ENCODE measurements at places on chromosomes 7 and 10.

DNA sequence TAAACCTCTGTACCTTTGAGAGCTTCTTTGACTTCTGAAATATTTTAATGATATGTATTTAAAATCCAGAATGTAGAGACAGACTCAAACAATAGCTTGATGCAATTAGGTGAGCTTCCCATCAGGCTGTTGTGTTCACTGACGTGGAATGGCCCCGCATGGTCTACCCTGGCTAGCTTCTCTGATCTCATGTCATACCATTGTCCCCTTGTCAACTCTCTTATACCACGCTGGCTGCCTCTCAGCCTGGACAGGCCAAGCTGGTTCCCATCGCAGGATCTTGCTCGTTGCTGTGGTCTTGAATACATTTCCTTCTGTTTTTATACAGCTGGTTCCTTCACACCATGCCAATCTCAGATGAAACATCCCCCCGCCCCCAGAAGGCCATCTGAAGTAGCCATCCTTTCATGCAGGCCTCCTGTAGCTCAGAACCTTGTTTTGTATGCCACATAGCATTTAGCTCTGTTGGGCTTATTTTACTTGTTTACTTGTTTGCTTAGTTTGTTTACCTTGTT lies 84.2 kb downstream of the FANK1 start:
- DNase-seq: no peak

- DNase-seq: no peak
Observed at GRCh38 chr7:41590986-41591385, 111.9 kb downstream of the INHBA start.

GRCh38 chr10:105243381-105243780 lies 602.3 kb downstream of the SORCS3 start:
- no peak for DNase-seq

- DNase-seq: no peak
Observed at GRCh38 chr7:5690931-5691473, 90.5 kb downstream of the RNF216 start.

DNA sequence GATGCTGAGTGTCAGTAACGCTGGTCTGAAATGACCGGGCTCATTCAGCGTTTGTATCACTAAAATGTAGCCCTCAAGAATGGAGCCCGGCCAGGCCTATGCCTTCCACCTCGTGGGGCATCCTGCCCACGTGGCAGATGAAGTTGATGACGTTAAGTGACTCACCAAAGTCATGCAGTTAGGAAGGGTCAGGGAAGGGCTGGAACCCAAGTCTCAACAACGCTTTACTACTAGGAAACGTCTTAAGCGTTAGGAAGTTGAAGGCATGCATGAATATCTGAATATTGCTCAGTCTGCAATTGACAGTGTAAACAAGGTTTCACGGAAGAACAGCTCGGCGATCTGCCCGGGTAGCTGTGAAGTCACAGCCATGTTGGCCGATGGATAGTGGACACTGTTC lies 14.0 kb upstream of the UBE3C start:
- DNase-seq: no peak

- no peak for DNase-seq
Observed at GRCh38 chr7:96647733-96648132, 61.9 kb downstream of the SEM1 start.

DNA sequence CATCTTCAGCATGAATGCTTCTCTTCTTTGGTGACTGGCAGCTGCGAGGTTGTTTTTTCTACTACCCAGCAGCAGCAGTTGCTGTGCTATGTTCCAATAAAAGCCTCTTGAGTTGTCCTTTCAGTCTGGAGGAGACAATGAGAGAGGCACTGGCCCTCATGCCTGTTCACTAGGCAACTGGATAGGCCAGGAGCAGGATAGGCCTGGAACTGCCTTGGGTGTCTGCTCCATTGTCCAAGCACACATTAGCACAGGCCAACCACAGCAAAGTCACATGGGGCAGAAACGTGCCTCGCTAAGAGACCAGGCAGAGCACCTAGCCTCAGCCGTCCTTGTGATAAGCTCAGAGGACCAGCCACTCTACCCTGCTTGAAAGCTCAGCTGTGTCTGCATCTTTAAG lies 76.9 kb upstream of the PDCD4 start:
- no peak for DNase-seq

DNA sequence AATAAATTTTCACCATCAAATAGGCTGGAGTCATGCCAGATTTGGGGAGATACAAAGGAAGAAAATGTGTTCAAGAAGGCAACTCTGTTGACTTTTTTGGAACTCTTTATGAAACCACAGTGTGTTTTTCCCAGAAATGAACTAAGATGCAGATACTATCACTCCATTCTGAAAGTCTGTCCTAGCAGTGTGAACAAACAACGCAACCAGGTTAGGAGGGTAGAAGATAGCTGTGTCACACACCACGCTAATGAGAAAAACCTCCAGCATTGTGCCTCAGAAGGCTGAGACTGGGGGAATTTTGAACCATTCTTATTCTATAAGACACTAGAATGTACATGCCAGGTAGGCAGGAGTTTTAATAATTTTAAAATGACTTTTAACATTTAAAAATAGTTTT lies 15.9 kb upstream of the ATP6V0A4 start:
- no peak for DNase-seq

DNA sequence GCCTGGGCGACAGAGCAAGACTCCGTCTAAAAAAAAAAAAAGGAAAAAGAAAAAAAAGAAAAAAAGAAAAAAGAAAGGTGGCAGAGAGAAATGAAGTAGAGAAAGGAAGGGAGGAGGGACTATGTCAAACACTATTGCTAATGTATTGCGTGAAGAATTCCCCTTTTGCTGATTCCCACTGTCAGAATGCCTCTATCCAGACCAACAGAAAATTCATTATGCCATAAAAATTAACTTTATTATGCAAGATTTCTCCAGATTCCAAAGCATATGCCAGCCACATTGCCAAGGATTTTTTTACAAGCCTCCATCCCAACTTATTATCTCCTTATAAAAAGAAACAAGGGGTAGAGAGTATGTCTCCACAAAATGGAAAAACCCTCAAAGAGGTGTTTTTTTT lies 209.3 kb downstream of the MTERF1 start:
- no peak for DNase-seq

DNA sequence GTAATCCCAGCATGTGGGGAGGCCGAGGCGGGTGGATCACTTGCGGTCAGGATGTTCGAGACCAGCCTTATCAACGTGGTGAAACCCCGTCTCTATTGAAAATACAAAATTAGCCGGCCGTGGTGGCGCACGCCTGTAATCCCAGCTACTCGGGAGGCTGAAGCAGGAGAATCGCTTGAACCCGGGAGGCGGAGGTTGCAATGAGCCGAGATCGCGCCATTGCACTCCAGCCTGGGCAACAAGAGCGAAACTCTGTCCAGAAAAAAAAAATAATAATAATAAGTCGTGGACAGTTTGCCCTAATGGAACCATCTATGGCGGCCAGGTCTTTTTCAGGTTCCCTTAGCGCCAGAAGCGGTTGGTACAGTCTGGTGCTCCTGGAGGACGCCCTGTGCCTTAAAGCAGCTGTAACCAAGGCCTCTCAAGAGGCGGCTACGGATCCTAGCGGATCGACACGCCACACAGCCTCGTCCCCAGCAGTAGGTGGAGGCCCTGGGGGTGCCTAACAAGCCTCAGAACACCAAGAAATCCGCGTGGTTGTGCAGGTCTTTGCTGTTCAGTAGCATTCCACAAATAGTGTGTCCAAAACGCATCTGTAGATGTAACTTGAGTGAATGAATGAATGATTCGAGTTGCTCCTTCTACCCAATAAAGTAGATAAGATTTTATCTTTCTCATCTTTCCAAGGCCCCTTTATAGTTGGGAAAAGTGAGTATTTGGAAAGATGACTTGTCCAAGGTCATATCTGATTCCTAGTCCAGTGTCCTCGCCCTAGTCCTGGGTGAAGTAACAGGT lies 982 bp downstream of the PGAM1 start:
- DNase-seq: no peak

- DNase-seq: no peak
Observed at GRCh38 chr10:121048749-121049148, 197.6 kb downstream of the WDR11 start.

DNA sequence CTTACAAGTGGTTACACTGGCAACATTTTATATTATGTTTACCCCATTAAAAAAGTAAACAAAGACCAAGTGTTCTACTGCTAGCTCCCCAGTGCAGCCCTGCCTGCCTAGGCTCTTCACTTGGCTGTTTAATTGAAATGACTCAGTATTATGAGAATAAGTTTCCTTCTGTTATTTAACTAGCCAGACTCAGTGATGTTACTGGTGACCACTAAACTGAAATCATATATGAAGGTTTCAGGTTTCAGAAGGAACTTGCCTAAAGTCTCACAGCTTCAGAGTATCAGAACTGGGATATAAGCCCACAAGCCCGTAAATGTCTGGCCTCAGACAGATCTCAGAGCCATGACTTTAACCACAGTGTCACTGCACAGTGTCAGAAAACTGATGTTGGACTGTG lies 66.8 kb upstream of the EXOC4 start:
- no peak for DNase-seq

DNA sequence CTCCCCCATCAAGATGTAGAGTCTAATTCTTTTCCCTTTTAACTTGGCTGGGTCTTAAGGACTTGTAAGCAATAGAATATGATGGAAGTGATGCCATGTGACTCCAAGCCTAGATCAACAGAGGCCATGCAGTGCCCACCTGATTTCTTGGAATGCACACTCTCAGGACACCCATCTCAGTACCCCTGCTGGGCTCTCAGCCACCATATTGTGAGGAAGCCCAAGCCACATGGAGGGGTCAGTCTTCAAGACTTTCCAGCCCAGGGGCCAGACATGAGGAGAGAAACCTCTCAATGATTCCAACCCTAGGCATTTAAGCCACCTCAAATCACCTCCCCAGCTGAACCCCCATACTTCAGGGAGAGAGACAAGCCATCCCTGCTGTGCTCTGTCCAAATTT lies 62.2 kb upstream of the CARD11 start:
- DNase-seq: no peak

- no peak for DNase-seq
Observed at GRCh38 chr10:73876971-73877370, 2.6 kb upstream of the CAMK2G start.

GRCh38 chr7:128743112-128743772 lies 4.1 kb downstream of the CALU start:
- DNase-seq: no peak
